ENCODE measurements at places on chromosomes 4 and X. TPM values are rescaled to one million over a fixed set of nuclear protein-coding genes. Genes with fewer than 3 reads are reported as not detected.

Gene IGSF1
- 0.94 TPM for total RNA-seq

Gene TSR2
- total RNA-seq, result 23.4 TPM

Gene MBNL3
- 11.3 TPM for total RNA-seq

Gene CA5B
- total RNA-seq, result 3.1 TPM

Gene CYSLTR1
- 5.7 TPM for total RNA-seq

Gene TEX13C
- total RNA-seq, result not detected

Gene RAB39B
- total RNA-seq, result 4.2 TPM

Gene CCDC149
- 1.5 TPM for total RNA-seq

Gene SPATA4
- not detected for total RNA-seq

Gene L1CAM
- 0.28 TPM for total RNA-seq

Gene KANTR
- 4.7 TPM for total RNA-seq

All from thymus (tissue), 14 donors.